ENCODE measurements at places on chromosomes 3 and 15.

GRCh38 chr15:100355342-100355741 lies 13.6 kb upstream of the ADAMTS17 start:
- DNase-seq: no peak

DNA sequence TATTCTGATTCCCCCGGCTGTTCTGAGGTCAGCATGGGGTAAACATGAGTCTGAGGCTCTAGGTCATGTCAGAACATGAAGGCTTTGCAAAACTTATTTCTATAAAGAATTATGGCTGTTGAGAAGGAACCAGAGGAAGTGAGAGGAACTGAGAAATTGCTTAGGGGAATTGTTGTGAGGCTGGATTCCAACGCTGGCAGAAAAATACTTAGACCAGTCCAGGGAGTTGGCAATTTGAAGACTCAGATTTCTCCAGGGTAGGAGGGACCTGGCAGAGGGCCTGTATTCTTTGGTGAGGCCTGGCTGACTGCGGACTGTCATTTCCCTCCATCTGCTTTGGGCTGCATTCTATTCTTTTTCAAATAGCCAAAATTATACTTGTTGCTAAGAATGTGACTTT lies 155.5 kb downstream of the PLD1 start:
- no peak for DNase-seq

- no peak for DNase-seq
These were observed 8.6 kb upstream of the TNK2 start for GRCh38 chr3:195916991-195917390.

- DNase-seq: no peak
These were observed 134.8 kb upstream of the ANKRD28 start for GRCh38 chr3:15932348-15933300.

DNA sequence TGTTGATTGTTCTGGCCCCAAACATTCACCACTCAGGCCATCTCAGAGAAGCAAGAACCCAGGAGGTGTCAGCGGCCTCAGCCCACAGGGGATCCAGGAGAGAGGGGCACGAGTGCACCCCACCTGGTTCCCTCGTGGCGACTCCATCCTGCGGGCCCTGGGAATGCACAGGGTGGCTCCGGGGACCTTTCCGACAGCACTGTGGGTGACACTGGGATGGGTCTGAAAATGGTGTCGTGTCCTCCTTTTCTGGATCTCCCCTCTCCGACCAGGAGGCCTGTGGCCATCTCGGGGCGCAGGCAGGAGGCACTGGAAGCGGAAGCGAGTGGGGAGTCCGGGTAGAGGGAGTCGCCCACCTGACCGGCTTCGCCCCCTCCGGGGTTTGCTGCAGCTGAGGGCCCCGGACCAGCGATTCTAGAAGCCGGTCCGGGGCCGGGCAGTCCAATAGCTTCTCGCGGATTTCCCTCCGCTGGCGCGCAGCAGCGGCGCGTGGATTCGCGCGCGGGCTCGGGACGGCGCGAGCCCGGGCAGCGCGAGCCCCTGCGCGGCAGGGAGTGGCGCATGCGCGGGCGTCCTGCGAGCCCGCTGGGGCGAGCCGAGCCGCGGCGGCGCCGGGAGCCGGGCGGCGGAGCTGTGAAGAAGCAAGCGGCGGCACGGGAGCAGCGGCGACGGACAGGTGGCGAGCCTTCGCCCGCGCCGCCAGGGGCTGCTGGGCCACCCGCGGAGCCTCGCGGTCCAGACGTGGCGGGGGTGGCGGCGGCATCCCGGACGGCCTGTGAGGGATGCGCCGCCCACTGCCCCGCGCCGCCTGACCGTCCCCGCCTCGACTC lies at the start of gene DOCK3:
Gene DOCK3 (plus strand): TSS at position 579 of the 830 bp plus-strand sequence. CDS start 337 bp downstream, outside the sequence.
- DNase-seq: peak; percentile 63

- peak; percentile 21 for DNase-seq
These were observed 7.3 kb upstream of the TRNT1 start for GRCh38 chr3:3119393-3119851.

GRCh38 chr15:46543626-46544025 lies 908.8 kb downstream of the SQOR start:
- DNase-seq: no peak

- DNase-seq: no peak
These were observed 392.6 kb upstream of the NAALADL2 start for GRCh38 chr3:174466471-174467054.

- no peak for DNase-seq
These were observed 76.6 kb upstream of the SNRPN start for GRCh38 chr15:24878153-24878552.

DNA sequence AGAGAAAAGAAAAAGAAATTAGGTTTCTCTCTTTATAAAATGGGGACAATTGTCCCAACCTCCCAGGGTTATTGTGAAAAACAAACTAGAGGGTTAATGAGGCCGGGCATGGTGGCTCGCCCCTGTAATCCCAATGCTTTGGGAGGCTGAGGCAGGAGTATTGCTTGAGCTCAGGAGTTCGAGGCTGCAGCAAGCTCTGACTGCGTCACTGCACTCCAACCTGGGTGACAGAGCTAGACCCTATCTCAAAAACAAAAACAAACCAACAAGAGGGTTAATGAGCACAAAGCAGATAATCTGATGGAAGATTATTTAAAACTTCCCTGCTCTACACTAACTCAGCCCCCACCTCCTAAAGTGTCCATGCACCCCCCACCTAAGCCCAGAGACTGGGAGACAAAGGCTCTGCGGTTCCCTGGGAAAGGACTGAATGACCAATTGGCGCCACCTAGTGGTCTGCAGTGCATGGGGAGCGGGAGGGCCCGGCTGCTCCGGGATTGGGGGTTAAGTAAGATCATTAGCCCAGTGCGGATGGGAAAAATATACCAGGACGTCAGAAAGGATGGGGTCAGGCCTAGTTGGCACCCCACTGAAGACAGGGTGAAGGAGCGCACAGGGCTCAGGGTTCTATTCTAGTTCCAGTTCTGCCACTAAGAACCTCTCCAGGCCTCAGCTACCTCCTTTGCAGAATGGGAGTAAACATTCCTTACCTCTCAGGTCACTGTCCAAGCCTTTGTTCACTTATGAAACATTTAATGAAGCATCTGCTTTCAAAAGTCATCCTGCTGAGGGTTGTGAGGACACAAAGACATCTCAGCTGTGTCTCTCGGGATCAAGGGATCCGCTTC lies 15.6 kb downstream of the PIF1 start:
- peak; percentile 51 for DNase-seq

DNA sequence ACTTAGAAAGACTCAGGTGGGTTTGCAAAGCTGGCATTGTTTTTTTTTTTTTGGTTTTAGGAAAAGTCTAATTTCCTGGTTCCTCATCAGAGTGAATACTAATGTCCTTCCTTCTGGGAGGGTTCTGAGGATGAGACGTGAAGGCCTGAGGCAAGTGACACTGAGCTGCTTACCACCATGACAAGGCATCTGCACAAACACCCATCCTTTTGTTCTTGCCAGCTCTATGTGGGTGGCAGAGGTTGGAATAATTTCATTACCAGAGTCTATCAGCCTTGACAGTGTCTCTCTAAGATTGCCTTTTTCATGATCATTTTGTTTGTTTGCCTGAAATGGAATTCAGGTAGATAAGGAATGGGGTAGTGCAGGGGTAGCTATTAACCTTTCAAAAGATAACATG lies 17.1 kb downstream of the RTP4 start:
- no peak for DNase-seq

GRCh38 chr3:129699199-129699598 lies 92.7 kb upstream of the PLXND1 start:
- DNase-seq: no peak

DNA sequence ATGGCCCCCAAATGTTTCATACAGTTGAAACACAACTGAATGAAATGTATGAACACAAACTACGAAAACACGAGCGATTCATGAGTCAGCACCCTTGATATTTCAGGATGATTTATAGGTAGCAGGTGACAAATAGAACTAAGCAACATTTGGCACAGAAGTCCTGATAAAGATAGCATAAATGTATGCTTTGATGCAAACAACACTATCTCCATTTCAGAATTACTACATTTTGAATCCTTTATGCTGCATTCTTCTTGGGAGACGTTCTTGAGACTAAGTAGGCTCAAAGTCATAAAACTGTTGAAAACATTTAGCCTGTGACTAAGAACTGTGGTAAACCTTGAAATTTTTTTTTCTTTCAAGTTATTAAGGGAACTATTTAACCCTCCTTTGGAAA lies 200.3 kb upstream of the ICE2 start:
- no peak for DNase-seq

GRCh38 chr3:14134291-14134690 lies 9.4 kb downstream of the TMEM43 start:
- no peak for DNase-seq

DNA sequence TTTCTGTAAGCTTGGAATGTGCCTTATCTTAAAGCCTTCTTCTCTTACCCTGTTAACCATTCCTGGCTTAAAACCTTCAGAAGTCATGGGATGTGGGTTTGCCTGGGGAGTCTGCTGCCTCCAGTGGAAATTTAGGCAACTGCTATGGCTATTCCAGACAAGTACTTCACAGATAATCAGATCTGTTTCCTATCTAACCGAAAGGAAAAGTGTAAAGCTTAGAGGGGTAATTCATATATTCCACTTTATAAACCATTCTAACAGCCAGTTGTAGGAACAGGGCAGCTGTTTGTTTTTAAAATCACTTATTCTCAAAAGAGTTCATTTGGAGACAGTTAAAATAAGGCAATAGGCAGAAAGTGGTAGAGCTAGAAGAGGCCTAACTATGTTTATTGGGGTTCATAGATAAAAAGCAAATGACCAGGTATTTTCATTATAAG lies 219.9 kb downstream of the TCF12 start:
- no peak for DNase-seq

- no peak for DNase-seq
These were observed 466.7 kb downstream of the ERC2 start for GRCh38 chr3:56001537-56001936.

DNA sequence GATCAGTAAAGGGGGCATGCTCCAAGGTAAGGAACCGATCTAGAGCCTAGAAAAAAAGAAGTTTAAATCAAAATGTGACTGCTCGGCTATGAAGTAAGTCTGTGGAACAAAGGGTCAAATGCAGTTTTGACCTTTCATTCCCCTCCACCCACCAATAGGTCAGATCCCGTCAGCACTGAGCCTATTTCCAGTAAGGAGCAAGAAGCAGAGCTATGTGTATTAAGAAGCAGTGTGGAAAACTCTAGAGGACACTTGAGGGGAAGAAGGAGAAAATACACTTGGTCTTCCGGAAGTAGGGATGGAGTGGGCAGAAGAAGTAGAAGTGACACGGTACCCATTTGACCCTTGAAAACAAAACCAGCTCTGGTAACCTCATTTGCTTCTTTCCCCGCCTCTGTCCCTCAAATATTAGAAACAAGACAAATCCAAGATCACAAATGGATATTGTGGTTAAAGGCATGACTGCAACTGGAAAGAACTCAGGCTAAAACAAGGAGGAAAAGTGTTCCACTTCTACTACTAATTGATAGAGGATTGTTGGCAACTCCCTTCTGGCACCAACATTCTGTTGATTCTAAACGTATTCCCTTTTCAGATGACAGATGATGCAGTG lies 888.3 kb upstream of the NR2F2 start:
- DNase-seq: no peak

DNA sequence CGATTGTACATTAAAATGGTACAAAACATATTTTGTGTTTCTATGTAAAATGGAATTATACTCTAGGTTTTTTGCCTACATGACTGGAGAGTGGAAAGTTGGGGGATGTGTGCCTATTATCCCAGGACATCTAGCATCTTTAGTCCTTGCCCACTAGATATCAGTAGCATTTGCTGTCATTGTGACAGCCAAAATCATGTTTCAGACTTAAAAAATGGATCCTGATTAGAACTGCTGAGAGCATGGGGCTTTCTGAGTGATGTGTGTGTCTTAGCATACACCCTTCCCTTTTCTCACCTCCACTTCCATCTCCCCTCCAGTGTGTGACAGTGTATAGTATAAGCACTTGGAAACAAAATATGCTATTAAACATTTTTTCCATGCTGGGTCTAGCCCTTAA lies 13.3 kb downstream of the ARMC8 start:
- DNase-seq: no peak

DNA sequence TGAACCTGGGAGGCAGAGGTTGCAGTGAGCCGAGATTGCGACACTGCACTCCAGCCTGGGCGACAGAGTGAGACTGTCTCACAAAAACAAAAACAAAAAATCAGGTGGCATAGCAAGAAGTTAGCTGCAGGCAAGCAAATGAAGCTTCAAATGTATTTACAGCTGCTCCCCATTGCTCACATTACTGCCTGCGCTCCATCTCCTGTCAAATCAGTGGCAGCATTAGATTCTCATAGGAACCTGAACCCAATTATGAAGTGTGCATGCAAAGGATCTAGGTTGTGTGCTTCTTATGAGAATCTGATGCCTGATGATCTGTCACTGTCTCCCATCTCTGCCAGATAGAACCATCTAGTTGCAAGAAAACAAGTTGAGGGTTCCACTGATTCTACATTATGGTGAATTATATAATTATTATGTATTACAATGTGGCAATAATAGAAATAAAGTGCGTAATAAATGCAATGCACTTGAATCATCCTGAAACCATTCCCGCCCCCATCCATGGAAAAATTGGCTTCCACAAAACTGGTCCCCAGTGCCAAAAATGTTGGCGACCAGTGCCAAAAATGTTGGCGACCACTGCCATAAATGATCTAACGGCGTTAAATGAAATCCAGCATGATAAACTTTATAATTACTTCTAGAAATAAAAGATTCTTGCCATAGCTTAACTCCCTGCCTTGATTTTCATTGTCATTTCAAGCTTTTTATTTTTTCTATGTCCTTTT lies 616.7 kb upstream of the NAALADL2 start:
- DNase-seq: no peak

DNA sequence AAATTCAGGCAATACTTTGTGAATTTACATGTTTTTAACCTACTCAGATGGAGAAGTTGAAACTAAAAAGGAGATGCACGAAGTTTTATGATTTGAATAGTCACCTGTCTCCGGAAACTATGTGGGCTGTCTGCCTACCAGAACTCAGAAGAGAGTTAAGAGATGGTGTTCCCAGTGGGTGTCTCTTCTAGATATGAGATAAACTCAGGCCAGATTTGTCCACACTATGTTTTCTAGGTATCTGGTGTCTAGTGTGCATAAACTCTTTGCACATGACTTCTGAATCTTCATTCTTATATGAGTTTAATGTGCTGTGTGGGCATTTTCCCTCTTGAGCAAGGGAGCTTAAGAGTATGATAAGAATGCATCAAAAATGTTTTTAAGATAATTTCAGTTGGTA lies 222.8 kb downstream of the FOXP1 start:
- peak; percentile 64 for DNase-seq

DNA sequence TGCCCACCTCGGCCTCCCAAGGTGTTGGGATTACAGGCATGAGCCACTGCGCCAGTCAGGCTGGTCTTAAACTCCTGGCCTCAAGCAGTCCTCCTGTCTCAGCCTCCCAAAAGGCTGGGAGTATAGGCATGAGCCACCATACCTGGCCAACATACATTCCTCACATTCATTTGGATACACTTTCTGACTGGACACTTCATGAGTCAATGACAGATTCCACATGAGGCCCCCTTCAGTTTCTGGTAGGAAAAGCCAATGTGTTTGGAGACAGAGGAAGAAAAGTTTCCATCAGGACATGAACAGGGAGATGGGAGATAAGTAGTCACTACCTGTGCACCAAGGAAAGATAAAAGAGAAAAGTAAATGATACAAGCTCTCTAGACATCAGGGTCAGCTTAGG lies 49.4 kb upstream of the GSK3B start:
- no peak for DNase-seq

- DNase-seq: no peak
These were observed 188.4 kb upstream of the PFN2 start for GRCh38 chr3:150158943-150159625.
